HT1080 (cell line): ENCODE measurements at places on chromosomes 13 and 19.
A peak's percentile ranks its signal among the peaks of the same experiment; 100 is the strongest.

DNA sequence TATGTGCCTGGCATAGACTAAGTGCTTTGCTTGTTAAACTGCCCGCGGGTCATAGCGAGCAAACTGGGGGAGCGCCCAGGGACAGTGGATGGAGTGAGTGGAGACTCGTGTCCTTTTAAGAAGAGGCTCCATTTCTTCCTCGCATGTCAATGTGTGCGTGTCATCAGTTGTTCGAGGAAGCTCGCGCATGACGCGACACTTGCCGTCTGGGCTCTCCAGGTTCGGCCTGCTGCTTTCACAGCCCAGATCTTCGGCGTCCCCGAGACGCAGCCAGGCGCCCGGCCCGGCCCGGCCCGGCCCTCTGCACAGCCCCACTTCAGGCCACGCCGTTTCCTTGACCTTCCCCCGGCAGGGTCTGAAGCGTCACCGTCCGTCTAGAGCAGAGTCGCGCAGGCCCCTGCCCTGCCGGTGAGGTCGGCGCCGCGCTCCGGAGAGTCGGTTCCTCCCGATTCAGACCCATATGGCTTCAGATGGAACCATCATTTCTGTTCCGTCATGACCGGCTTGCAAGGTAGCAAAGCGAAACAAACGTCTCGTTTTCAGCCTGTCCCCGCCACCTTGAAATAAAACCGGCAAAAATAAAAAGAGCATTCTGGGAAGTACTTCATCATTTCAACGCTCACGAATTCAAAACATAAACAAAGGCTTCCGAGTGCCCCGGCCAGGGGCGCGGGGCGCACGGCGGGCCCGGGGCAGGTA lies 599 bp upstream of the ARHGEF7 start:
- no peak for DNase-seq

DNA sequence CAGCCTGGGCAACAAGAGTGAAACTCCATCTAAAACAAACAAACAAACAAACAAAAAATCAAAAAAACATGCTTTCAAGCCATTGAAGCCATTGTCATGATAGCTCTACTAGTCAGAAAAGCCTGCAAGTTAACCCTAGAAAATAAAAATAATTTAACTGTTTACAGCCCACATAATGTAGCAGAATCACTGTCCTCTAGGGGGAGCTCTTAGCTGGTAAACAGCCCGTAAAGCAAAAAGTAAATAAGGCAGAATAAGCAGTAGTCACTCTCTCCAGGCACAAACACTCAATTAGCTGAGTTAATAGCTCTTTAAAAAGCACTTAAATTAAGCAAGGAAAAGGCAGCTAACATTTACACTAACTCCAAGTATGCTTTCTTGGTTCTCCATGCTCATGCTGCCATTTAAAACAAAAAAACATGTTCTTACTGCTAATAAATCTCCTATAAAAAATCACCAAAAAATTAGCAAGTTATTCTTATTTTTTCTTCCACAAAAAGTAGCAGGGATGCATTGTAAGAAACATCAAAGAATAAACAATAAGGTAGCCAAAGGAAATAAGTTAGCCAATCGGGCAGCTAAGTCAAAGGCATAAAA lies 11.3 kb downstream of the LILRB4 start:
- no peak for DNase-seq

DNA sequence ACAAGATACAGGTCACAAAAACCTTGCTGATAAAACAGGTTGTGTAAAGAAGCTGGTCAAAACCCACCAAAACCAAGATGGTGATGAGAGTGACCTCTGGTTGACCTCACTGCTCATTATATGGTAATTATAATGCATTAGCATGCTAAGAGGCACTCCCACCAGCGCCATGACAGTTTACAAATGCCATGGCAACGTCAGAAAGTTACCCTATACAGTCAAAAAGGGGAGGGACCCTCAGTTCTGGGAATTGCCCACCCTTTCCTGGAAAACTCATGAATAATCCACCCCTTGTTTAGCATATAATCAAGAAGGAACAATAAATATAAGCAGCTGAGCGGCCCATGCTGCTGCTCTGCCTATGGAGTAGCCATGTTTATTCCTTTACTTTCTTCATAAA lies 434.1 kb downstream of the ZNF536 start:
- no peak for DNase-seq

GRCh38 chr13:93289053-93289452 lies 62.4 kb downstream of the GPC6 start:
- no peak for DNase-seq

DNA sequence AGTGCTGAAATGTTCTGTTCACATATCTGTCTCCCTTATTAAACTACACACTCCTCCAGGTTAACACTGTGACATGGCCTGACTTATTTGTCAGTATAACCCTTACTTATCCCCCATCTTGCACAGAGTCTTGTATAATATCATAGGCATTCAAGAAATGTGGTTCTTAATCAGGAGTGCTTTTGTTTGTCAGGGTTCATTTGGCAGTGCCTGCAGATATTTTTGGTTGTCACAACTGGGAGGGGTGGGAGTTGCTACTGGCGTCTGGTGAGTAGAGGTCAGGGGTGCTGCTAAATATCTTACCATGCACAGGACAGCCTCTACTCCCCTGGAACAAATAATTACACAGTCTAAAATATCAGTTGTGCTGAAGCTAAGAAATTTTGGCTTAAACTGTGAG lies 20.4 kb upstream of the OBI1 start:
- DNase-seq = no peak

DNA sequence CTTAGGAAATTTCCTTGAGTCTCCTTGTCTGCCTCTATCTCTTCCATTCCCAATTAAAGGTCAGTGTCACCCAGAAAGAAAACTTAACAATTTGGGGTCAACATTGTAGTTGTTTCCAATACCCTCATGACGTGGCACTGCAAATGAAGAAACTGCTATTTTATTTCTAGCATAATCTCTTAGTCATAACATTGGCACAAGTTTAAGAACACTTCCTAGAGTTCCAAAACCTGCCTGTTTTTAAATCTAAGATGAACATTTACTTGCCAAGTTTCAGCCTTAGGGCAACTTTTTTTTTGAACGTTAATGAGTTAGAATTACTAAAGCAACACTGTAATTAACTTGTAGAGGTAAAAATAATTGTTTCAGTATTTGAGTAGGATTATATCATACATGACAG lies 108.0 kb downstream of the LMO7 start:
- DNase-seq = no peak

DNA sequence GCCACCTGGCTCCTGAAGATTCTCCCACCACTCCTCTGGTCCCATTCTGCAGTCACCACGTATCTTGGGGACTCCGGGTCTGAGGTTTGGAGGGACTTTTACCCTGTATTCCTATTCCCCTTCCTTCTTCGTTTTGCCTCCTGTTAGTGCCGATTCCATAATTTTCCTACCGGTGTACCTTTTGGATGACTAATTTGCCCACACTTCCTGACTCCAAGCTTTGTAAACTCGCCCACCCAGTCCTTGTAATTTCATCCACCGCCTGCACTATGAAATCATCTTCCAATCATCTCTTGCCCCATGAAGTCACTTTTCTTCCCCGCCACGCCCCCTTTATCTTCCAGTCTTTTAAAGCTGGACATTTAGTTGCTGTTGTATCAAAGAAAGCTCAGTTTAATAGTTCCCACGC lies 572 bp downstream of the UCHL3 start:
- peak; percentile 87 for DNase-seq

DNA sequence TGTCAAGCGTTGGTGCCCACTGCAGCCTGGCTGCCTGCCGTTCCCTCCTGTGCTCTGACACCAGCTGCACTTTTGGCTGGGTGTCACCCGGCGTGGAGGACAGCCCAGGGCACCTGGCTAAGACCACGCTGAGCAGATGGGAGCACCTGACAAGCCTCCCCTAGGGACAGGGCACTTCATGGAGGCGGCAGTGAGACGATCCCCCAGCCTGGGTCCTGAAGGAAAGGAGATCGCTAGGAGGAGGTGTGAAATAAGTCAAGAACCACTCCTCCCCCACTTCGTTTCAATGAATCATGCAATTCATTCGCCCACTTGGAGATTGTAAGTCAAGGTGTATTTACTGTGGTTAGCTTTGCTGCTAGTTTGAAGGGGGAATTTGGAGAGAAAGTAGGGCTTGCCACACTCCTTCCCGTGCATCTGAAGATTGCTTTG lies 38.8 kb downstream of the VSTM2B start:
- no peak for DNase-seq

DNA sequence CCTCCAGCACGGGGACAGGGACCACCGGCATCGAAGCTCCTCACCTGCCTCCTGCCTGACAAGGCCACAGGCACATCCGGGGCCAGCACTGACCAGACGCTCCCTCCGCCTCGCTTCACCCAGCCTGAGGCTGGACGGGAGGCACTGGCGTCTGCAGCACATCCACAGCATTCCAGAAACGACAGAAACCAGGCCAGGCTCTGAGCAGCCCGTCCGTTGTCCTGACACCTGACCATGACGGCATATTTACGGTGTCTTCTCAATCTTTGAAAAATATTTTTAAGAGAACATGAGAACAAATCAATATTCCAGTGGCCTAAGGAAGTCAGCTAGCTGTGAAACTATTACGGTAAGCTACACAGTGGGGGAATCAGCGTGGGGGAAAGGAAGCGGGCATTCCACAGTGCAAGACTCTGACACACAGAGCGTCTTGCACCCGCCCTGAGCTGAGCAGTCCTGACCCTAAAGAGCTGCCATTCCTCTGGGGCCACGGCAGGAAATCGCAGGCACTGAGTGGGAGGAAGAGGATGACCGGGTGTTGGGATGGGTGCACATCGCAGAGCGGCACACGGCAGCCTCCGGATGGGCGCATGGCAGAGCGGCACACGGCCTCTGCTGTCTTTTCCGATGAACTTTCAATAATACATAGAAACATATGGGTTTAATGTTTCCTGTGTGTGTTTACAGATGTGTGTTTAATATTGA lies 26.8 kb downstream of the RASA3 start:
- no peak for DNase-seq

DNA sequence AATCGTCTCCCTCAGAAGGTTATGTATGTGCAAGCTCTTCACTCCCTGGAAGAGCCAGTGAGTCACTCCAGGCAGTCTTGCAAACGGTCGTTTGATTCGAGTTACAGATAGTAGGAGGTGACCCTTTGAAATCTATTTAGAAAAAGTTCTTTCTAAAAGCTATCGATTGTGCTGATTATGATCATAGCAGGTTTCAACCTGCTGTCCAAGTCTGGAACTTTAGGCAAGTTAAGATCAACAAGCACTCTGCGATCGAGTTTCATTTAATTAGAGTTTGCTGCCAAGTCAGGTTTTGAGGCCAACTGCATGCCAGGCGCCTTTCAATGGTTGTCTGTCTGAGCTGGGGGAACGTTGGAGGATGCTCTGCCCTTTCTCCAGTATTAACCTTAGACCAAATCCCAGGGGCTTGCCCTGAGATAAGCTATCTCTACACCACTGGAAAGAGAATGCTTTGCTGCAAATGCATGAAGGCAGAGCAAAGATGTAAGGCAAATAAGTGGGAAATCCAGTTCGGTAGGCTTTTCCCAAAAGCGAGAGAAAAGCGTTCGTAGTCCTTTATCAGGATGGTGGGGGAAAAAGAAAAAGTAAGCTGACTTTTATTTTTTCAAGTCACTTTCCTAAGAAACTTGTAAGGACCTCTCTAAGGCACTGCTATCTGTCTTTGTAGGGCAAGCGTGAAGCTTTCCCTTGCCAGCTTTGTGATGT lies 287.5 kb downstream of the ATP8A2 start:
- DNase-seq = no peak

- no peak for DNase-seq
Observed at GRCh38 chr13:45226024-45226423, 25.2 kb upstream of the KCTD4 start.

- no peak for DNase-seq
Observed at GRCh38 chr13:25796474-25796873, 255.3 kb downstream of the SHISA2 start.

- peak; percentile 6 for DNase-seq
Observed at GRCh38 chr13:62294244-62294643, 878.6 kb upstream of the PCDH20 start.

DNA sequence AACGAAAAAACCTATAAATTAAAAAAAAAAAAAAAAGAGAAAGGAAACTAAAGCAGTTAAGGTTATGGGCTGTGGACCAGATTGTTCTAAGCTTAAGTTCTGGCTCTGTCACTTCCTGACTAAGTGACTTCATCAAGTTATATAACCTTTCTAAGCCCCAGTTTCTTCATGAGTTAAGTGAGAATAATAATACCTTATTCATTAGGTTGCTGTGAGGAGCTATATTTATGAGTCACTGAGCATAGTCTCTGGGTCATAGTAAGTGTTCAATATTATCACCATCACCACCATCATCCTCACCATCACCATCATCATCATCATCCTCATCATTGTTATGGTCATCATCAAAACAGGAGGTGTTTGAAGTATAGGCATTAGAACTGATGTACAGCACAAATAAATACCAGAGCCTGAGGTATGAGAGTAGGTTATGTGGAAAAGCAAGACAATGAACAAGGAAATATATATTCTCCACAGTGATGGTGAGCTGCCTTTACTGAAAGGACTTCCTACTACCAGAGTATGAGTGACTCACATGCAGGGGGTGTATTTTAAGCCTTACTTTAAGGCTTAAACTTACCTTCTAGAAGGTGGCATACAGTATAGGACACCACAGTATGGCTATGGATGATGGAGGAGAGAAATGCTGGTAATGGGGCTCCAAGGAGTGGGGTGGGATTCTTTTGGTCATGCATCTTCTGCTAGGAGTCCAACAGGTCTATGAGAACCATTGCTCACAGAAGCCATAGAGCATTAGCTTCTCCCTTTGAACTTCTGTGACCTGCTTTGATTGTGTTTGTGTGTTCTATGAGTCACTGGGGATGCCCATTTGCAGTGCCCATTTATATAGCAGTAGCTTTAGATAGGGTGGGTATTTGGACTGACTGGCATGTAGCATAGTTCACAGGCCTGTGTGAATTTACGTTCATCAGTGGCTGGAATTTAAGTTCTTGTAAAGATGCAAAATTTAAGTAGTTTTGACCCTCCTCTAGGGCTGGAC lies 104.4 kb downstream of the KLF5 start:
- DNase-seq = peak; percentile 43

- no peak for DNase-seq
Observed at GRCh38 chr13:34886987-34887386, 55.1 kb upstream of the NBEA start.

DNA sequence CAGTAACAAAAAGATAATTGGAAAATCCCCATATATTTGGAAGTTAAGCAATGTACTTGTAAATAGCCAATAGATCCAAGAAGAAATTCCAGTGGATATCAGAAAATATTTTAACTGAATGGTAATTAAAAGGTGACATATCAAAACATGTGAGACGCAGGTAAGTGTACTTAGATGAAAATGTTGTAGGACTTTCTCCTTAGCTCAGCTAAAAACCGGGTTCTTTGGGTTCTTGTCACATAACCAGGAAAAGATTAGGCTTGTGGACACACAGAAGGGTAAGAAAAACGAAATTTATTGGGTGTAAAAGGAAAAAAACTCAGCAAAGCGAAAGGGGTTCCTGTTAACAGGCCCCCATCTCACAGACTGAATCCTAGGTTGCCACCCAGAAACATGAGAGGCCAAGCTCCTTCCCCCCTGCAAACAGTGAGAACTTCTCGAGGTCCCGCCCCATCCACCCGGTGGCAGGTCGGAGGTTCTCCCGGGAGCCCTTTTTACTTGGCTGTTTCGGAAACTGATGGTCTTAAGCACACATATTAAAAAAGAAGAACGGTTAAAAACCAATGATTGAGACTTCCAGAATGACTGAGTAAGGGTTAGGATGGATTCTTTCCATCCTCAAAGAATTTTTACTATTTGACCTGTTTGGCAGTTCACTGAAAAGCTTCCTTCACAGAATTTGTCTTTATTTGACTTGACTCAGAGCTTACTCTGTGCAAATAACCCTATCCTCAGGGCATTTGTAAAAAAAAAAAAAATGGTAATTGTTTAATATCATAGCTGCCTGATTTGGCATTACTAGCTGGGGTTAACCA lies 3.1 kb upstream of the CCDC70 start:
- no peak for DNase-seq

GRCh38 chr13:64311948-64312347 lies 2896.3 kb upstream of the PCDH20 start:
- DNase-seq = no peak
